ENCODE measurements at places on chromosomes 3 and 15.

GRCh38 chr3:56294286-56294685 lies 174.0 kb downstream of the ERC2 start:
- DNase-seq, result no peak

DNA sequence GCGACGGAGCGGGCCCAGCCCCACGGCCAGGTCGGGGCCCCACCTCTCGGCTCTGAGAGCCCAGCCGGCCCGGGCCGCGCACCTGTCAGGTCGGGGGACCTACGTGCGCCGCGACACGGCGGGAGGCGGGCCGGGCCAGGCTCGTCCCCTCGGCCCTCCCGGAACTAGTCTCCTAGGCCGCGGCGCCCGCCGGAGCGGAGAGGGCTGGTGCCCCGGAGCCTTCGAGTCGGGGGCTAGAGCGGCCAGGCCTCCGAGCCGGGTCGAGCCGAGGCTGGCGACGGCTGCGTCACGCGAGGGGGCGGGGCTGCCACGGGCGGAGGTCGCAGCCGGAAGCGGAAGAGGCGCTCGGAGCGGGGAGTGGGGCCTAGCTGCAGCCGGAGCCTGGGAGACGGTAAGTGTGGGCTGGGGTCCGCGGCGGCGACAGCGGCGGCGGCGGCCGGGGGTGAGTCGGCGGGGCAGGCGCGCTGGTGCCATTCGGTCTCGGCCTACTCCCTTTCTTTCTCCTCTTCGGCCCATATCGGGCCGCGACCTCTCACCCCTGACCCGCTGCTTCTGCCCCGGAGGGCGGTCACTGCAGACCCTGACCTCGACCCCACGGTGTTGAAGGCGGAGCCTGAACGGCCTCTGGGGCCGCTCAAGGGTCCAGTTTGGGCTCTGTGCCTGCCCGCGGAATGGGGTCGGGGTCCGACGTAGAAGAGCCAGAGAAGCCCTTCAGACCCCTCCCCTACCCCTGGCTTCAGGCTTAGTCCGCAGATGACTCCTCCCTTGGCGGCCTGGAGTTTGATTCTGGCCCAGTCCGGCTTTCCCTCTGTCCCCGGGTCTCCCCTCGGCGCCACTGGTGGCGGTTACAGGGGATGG lies at the start of gene CLK3:
Gene CLK3, plus strand, starts transcription at position 329 of the 858 bp plus-strand sequence. CDS start 3,361 bp downstream, outside the sequence.
- peak; percentile 82 for DNase-seq

- DNase-seq, result no peak
These were observed 163.1 kb downstream of the CLSTN2 start for GRCh38 chr3:140097874-140098635.

DNA sequence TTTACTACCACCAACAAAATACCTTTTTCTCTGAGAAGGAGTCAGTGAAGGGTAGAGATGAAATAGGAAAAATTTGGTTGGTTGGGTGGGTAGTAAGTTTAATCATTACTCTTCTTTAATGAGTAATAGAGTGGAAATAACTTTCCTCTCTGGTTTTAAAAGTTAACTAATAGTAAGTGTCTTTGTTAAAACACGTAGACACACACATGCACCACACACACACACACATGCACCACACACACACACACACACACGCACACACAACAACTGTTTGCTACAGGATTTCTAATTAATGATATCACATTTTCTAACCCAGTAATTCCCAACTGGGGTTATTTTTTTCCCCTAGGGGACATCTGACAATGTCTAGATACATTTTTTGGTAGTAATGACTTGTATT lies 84.1 kb downstream of the CHL1 start:
- no peak for DNase-seq

- no peak for DNase-seq
These were observed 540.6 kb downstream of the NLGN1 start for GRCh38 chr3:173938159-173938558.

- no peak for DNase-seq
These were observed 14.8 kb downstream of the MRPS11 start for GRCh38 chr15:88482263-88482662.

Measured in skeletal muscle cell (primary cell).